Mesenchymal stem cell (in vitro differentiated cells and primary cell): ENCODE measurements at places on chromosomes 16 and 17.
A peak's percentile ranks its signal among the peaks of the same experiment; 100 is the strongest.

DNA sequence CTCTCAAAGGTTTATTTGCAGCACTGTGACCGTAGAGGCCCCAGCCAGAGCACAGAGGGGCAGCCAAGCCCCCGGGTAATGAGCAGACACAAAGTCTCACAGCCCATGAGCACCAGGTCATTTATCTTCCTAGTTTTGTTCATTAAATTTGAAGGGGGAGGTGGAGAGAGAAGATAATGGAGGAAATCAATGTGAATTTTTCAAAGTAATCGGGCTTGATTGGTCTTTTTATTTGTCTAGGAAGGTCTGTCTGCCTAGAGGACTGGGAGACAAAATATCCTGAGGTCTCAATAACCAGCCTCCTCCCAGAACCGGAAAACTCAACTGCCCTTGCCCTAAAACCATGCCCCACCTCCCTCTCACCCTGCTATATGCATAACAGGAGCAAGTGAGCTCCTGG lies 189.0 kb downstream of the SLC39A11 start:
- no peak for DNase-seq

DNA sequence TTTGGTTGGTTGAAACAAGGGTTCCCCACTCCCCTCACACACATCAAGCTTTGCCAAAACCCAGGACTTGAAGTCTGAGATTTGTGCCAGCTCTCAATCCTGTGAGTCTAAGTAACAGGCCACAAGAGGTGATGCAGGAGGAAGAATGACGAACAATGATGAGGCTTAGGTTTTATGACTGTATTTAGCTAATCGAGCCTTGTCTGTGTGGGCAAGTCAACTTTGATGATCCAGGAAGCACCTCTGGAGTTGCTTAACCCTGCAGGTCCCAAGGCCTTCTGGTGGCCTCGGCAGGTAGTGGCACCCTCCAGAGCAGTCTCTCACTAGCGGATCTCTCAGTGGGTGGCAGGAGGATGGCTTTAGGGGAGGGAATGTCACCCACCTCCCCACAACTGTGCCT lies 28.7 kb downstream of the CDK5RAP3 start:
- DNase-seq, result peak; percentile 39

DNA sequence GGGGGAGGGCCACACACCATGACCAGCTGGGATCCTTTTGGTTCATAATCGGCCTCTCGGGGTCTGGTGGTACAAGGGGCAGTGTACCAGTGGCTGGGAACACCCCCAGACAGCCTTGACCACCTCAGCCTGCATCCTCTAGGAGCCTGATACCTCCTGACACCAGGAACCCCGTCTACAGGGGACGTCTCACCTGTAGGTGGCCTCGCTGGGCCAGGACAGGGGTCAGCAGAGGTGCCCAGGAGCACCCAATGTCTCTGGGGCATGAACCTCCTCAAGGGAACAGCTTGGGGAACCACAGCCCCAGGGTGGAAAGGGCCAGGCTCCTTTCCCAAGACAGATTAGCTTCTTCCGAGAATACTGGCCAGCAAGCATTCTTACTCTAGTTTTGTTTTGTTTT lies 2.5 kb upstream of the METRNL start:
- DNase-seq, result no peak

- no peak for DNase-seq
These were observed 20.1 kb upstream of the CLEC19A start for GRCh38 chr16:19265380-19265930.

DNA sequence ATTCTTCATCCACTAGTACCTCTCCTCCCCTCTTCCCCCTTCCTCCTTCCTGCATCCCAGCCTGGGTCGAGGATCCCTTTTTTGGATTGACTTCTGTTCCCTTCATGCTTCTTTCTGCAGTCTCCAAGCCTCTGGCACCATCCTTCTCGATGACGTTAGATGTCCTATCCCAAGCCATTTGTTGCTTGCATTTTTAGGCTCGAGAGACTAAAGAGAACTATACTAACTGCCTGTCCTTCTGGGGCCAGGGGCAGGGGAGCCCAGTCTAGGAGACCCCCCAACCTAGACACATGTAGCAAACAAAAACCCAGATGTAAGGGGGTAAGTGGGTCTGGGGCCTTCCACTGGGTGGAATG lies 23.9 kb downstream of the UNK start:
- DNase-seq, result no peak

DNA sequence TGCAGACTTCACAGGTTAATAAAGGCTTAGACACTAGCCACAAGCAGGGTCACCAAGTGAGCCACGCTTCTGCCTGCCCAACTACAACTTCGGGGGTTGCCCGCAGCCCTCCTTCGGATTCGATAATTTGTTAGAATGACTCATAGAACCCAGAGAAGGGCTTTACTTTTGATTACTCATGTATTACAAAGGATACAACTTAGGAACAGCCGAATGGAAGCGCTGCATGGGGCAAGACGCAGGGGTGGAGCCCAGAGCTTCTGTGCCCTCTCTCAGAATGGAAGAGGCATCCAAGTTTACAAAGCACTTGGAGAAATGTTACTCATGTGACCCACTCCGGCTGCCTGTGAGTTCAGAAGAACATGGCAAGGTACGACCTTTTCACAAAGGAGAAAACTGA lies 7.5 kb upstream of the CDH5 start:
- peak; percentile 18 for DNase-seq

- no peak for DNase-seq
These were observed 156.5 kb upstream of the WSCD1 start for GRCh38 chr17:5913641-5914040.

- peak; percentile 60 for DNase-seq
These were observed 127.9 kb upstream of the CDH11 start for GRCh38 chr16:65249768-65250167.

GRCh38 chr16:85279825-85280545 lies 167.7 kb upstream of the CIBAR2 start:
- DNase-seq, result no peak

DNA sequence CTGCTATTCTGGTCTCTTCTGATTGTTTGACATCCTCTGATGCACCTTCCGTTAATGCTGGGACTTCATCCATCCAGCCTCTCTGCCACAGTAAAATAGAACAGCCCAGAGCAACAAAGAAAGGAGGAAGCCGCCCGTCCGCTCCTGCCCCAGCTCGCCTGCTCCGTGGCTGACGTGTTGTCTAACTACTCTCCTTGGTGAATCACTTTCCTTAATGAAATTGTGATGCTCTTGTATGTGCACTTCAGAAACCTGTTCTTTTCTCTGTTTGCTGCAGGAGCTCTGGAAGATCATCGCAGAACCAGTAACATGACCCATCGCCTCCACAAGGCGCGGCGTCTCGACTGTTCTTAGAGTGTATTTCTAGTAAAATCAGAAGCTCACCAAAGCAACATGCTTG lies 24.3 kb downstream of the METTL22 start:
- no peak for DNase-seq

GRCh38 chr17:48559840-48560817 lies 15.2 kb upstream of the HOXB2 start:
- no peak for DNase-seq

GRCh38 chr17:21360048-21360447 lies 16.1 kb upstream of the KCNJ12 start:
- DNase-seq, result no peak

DNA sequence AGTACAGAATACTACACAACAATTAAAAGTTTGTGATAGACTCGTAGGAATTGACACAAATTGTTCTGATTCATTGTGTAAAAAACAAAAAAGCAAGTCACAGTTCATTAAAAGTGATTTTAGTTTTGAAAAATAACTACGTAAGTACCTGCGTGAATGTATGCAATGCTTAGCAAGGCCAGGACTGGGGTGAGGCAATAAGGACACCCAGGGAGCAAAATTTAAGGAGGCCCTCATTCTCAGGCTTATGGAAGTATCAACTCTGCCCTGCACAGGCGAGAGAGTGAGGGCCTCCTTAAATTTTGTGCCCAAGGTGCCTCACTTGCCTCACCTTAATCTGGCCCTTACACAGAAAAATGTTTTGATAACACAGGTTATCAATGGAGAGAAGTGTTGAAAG lies 31.4 kb downstream of the NOG start:
- DNase-seq, result no peak

- peak; percentile 73 for DNase-seq
These were observed 2.7 kb downstream of the TXNDC17 start for GRCh38 chr17:6643451-6644125.

- DNase-seq, result no peak
These were observed 36.4 kb downstream of the MYH13 start for GRCh38 chr17:10336393-10336792.

- DNase-seq, result no peak
These were observed 23.1 kb upstream of the PHF12 start for GRCh38 chr17:28974451-28974850.

DNA sequence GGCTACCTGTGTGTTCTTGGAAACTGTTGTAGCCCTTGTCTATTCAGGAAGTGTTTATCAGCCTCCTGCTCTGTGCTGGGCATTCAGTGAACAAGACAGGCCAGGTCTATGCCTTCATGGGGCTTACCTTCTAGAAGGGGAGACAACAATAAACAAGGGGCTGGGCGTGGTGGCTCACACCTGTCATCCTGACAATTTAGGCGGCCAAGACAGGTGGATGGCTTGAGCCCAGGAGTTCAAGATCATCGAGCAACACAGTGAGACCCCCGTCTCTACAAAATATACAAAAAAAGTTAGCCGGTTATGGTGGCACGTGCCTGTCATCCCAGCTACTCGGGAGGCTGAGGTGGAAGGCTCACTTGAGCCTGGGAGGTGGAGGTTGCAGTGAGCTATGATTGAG lies 5.5 kb upstream of the GSG1L start:
- DNase-seq, result no peak

- DNase-seq, result no peak
These were observed 55.4 kb downstream of the CYB5B start for GRCh38 chr16:69479775-69480174.

- no peak for DNase-seq
These were observed at the start of gene BCL6B for GRCh38 chr17:7022781-7023571. Gene BCL6B, plus strand, starts transcription at chr17:7023050. Its CDS starts 622 bp downstream, at chr17:7023672.

GRCh38 chr17:17723354-17724261 lies 42.4 kb downstream of the RAI1 start:
- peak; percentile 93 for DNase-seq

- peak; percentile 25 for DNase-seq
These were observed 114.6 kb upstream of the NOG start for GRCh38 chr17:56478836-56479447.

- DNase-seq, result peak; percentile 52
These were observed 35.5 kb upstream of the ZC3H18 start for GRCh38 chr16:88534638-88535190.

- DNase-seq, result no peak
These were observed 13.7 kb downstream of the FOXF1 start for GRCh38 chr16:86524029-86524428.

DNA sequence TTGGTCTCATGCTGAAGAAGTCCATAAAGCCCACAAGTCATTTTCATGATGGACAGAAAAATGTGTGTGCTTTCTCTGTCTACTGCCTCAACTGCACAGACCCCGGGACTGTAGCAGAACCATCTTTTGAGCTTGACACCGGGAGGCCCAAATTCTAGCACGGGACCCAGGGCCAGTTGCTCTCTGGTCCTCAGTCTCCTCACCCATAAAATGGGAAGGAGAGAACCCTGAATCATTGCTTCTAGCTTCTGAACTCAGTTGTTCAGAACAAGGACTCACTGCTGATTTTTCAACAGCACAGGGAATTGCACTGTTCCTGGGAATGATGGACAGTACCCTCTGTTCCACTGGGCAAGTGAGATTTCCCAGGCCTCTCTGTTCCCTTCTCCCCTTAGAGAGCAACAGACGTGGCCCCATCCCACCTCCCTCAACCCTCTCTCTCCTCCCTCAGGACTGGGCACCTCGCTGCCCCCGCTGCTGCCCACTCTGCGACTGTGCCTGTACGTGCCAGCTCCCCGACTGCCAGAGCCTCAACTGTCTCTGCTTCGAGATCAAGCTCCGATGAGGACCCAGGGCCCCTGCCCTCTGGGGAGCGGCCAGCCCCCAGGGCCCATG lies 2.2 kb upstream of the ALDOA start:
- DNase-seq, result no peak

GRCh38 chr16:87784812-87785211 lies 19.0 kb upstream of the KLHDC4 start:
- DNase-seq, result no peak

- DNase-seq, result no peak
These were observed 3.1 kb downstream of the MINK1 start for GRCh38 chr17:4836221-4836620.

GRCh38 chr17:66684261-66684660 lies 150.7 kb upstream of the CACNG5 start:
- DNase-seq, result no peak

- no peak for DNase-seq
These were observed 36.5 kb downstream of the GSE1 start for GRCh38 chr16:85649411-85650134.

DNA sequence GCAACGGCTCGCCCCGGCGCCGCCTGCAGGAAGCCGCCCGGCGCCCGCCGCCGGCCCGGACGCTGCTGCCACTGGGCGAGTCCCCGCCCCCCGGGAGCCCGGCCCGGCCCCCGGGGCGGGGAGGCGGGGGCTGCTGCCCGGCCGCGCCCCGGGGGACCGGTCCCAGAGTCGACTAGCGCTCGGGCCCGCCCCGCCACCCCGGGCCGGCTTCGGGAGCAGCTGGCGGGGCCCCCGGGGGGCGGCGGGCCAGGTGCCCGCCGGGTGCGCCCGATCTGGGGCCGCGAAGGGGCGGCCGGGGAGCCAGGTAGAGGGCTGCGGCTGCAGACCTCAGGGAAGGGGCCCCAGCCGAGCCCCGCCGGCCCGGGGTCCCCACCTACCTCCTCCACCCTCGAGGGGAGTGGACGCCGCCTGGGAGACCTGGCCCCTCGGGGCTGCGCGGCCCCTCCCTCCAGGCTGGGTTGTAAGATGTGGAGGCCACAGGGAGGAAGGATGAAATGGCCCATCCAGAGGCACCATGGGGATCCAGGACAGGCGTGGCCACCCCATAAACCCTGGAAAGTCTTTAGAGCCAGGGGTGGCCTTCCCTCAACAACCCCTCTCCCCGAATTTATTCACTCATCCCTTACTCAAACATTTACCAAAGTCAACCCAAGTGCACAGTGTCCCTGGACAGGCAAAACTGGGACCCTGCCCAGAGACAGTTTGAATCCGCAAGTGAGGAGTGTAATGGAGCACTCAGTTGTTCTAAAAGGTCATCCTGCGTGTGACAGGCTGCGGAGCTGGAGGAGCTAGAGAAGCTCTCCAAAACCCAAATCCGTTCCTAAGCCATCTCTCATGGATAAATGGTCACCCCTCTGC lies at the start of gene CDYL2:
Gene CDYL2, minus strand, starts transcription at position 73 of the 858 bp plus-strand sequence. CDS start 425 bp downstream, outside the sequence.
- DNase-seq, result no peak

- DNase-seq, result no peak
These were observed 64.0 kb downstream of the SOX9 start for GRCh38 chr17:72184805-72185204.

- DNase-seq, result no peak
These were observed 10.4 kb downstream of the SEC14L1 start for GRCh38 chr17:77151186-77151585.
